ENCODE measurements at places on chromosomes 4 and X.

DNA sequence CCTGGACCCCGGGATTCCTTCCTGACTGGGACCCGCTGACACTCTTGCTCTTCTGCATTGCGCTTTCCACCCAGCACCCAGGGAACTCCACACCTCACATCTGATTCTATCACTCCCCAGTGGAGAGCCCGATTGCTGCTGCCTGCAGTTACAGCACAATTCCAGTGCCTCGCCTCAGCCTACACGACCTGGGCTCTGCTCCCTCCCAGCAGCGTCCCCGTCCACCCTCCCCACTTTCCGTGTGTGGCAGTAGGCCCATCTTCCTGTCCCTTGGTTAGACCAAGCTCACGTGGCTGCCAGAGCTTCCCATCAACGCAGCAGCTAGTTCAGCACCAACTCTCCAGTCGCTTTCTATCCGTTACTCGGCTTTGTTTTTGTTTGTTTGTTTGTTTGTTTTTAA lies 66.6 kb upstream of the SORBS2 start:
- H3K27me3 ChIP-seq = no peaks in the 10 kb centered on the region
- H3K4me3 ChIP-seq = no peak overlapping the region
- no peak overlapping the region for H3K27ac ChIP-seq
- H3K4me1 ChIP-seq = no peaks in the 10 kb centered on the region
- no peaks in the 10 kb centered on the region for H3K36me3 ChIP-seq

DNA sequence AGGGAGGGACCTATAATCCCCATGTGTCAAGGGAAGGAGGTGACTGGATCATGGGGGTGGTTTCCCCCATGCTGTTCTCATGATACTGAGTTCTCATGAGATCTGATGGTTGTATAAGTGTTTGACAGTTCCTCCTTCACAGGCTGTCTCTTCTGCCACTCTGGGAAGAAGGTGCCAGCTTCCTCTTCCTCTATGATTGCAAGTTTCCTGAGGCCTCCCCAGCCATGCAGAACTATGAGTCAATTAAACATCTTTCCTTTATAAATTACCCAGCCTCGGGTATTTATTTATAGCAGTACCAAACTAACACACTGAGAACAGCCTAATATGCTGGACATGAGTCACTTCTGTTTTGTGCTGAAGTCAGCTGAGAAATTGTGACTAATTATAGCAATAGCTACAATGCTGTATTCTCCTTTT lies 656.9 kb upstream of the CPEB2 start:
- DNase-seq = no peak
- no peak overlapping the region for H3K27ac ChIP-seq

- H3K27me3 ChIP-seq = no peaks in the 10 kb centered on the region
- H3K27ac ChIP-seq = no peak overlapping the region
- DNase-seq = no peak
Observed at GRCh38 chrX:107560041-107560440, 68.3 kb upstream of the PRPS1 start.

DNA sequence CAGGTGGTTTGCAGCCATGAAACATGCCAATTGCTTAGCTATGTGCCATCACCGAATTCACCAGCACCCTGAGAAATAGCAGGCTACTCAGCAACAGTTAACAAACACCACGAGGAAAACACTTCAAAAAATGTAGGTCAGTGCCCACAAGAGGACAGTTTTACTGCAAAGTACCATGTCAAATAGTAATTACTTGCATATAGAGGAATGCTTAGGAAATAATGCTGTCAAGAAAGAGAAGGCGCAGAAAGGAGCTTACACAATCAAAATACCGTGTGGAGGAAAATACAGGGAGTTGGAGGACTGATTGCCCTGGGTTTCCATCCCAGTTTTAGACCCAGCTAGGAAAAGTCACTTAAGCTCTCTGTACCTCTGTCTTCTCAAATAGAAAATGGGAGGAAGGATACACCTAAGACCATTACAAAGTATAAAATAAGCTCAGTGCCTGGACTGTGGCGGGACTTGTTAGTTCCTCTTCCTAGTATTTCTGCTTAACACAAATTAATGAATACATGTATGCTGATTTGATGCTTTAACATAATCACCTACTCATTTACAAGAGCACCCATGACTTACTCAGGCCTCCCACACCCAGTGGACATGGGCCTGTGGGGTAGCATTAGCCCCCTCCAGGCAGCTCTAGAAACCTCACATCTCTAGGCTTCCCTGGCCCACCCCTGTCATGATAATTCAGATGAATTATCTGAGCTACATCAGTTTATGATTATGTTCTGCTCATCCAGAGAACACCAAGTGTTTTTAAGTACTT lies 44.5 kb upstream of the IL21 start:
- no peak for DNase-seq
- H3K36me3 ChIP-seq = no peaks in the 10 kb centered on the region
- H3K4me1 ChIP-seq = no peaks in the 10 kb centered on the region
- H3K27me3 ChIP-seq = no peaks in the 10 kb centered on the region
- no peak overlapping the region for H3K4me3 ChIP-seq
- H3K27ac ChIP-seq = no peak overlapping the region

Measured in B cell (primary cell).